Urothelium cell line (cell line): ENCODE measurements at places on chromosomes 7 and 10.

DNA sequence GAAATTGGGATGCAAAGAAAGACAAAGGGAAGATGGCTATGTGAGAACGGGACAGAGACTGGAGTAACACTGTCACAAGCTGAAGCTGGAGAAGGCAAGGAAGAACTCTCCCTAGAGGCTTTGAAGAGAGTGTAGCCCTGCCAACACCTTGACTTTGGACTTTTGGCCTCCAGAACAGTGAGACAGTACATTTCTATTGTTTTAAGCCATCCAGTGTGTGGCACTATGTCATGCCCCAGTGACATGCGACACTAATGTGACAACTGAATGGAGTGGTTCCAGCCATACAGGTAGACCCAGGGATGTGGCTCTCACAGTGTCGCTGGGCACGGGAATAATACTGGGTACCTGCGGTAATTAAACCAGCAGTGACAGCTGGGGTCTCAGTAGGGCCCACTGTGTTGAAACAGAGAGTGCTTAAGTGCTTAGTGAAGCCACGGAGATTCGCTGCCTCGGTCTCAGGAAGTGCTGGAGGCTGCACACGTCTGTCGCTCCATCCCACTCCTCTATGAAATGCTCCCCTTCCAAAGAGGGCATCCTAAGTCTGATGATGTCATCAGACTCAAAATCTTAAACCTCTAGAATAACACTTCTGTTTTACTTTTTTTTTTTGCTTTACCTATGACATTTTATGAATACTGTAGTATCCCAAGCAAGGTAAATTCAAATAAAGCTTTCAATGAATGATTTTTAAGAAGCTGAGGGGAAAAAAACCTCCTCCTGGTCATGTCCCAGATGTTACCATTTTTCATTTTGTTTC lies 154.6 kb upstream of the RHEB start:
- DNase-seq, result no peak

GRCh38 chr10:46229144-46229563 lies 57.6 kb upstream of the ANTXRL start:
- DNase-seq, result peak; percentile 46

GRCh38 chr10:103712898-103713498 lies 142.4 kb downstream of the SH3PXD2A start:
- peak; percentile 77 for DNase-seq

DNA sequence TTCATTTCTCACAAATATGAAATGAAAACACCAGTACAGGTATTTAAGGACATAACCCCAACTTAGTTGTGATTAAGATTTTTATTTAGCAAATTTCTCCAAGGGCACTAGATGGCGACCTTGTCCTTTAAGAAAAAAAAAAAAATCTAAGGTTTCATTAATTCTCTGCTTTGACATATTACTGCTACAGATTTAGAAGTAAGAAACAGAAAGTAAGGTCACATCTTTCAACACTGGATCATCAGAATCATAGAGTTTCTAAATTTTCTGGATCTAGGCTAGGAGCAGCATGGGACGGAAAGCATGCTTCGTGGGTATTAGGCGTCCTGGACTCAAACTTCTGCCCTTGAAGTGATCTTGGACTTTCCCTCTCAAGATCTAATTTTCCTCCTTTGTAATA lies 85.5 kb upstream of the PRKG1 start:
- peak; percentile 16 for DNase-seq

- no peak for DNase-seq
These were observed 229.5 kb downstream of the PTEN start for GRCh38 chr10:88092973-88093372.

GRCh38 chr10:92697663-92698511 lies 8.1 kb downstream of the HHEX start:
- DNase-seq, result no peak

DNA sequence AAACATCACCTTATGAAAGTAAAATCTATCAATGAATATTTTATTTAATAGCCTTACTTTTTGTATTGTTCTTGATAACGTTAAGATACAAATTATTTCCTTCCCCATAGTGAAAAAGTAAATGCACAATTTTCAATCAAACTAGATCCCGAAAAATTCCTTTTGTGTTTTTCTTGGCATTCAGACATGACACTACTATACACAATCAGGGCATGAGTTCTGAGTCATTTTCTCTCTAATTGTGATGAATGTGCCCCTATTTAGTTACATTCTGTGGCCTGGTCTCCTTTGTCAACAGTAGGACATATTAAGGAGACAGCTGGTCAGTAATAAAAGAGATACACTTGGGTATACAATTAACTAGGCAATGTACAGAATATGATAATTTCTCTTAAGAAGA lies 19.8 kb downstream of the COL1A2 start:
- DNase-seq, result no peak

DNA sequence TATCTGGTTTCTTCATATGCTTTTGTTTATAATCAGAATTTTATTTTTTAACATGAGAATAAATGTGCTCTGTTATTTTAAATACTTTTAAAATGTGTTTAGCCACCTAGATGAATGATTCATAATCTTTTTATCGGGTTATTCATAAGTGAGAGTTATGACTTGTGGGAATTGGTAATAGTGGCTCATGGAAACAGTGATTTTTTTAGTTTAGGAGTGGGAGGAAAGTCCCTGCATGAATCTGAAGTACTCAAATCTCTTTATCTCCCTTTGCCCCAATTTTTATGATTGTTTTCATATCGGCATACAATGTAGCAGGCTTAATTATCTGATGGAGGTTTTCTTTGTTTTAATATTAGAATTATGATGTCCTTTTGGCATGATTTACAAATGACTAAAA lies 42.9 kb downstream of the TAX1BP1 start:
- no peak for DNase-seq

DNA sequence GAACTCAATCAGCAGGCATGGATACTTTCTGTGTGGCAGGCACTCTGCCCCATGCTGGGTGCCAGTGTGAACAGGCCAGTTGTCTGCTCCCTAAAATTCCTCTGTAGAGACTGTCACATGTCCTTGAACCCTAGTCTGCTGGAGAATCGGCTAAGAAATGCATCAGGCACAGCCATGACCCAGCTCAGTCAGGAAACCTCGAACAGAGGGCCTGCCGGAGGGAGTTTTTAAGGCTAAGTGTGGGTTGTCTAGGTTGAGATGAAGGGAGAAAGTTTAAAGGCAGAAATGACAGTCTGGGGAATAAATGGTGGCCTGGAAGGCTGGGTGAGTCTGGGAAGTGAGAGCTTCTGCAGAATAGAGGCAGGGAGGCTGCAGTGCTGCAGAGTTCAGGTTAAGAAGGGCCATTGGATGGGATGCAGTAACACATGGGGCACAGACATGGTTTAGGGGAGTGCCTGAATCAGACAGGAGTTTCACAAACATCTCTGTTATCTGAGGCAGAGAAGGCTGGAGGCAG lies 45.3 kb downstream of the WDFY4 start:
- no peak for DNase-seq

GRCh38 chr10:103812432-103812831 lies 42.9 kb downstream of the SH3PXD2A start:
- DNase-seq, result no peak

- no peak for DNase-seq
These were observed 96.6 kb upstream of the KDM7A start for GRCh38 chr7:140273417-140273816.

- no peak for DNase-seq
These were observed 39.7 kb upstream of the UCN3 start for GRCh38 chr10:5325076-5325475.

GRCh38 chr7:50594136-50594535 lies 28.9 kb upstream of the DDC start:
- no peak for DNase-seq

- no peak for DNase-seq
These were observed 100.6 kb downstream of the DLG5 start for GRCh38 chr10:77825965-77826364.

- DNase-seq, result no peak
These were observed 230.4 kb downstream of the TMEM178B start for GRCh38 chr7:141304291-141304690.

DNA sequence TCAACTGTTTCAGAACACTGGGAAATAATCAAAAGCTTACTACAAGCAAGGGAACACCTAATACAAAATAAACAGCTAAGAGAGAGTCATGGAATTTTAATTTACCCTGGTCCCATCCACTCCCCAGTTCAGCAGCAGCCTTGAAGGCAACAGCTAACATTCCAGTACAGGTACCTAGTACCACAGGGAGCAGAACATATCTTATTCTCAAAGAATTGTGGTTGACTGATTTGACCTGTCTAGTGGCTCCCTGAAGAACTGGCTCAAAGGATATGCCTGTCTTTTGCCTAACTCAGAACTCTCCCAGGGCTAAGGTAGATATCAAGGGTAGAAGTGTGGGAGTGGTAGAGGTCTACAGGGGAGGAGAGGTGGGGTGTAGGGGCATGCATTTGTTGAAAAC lies 32.3 kb downstream of the SMURF1 start:
- no peak for DNase-seq

- DNase-seq, result no peak
These were observed 83.4 kb downstream of the PON1 start for GRCh38 chr7:95240921-95241320.

DNA sequence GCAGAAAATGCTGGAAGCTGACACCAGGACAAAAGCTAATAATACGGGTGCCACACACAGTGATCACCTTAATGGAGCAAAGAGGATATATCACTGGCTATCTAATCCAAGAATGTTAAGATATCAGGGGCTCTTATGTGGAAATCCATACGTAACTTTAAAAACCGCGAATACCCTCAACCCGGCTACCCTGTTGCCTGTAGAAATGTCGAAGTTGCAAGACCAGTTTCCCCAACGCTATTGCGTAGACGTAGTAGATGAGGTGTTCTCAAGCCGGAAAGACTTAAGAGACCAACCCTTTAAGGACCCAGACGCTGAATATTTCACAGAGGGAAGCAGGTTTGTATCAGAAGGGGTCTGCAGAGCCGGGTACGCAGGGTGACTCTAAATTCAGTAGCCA lies 7.9 kb upstream of the CYREN start:
- no peak for DNase-seq

- no peak for DNase-seq
These were observed 260.7 kb downstream of the BICC1 start for GRCh38 chr10:58773341-58773740.

GRCh38 chr7:127891144-127891543 lies 140.1 kb downstream of the LRRC4 start:
- no peak for DNase-seq

GRCh38 chr7:95684037-95684436 lies 87.7 kb upstream of the PDK4 start:
- DNase-seq, result peak; percentile 41

DNA sequence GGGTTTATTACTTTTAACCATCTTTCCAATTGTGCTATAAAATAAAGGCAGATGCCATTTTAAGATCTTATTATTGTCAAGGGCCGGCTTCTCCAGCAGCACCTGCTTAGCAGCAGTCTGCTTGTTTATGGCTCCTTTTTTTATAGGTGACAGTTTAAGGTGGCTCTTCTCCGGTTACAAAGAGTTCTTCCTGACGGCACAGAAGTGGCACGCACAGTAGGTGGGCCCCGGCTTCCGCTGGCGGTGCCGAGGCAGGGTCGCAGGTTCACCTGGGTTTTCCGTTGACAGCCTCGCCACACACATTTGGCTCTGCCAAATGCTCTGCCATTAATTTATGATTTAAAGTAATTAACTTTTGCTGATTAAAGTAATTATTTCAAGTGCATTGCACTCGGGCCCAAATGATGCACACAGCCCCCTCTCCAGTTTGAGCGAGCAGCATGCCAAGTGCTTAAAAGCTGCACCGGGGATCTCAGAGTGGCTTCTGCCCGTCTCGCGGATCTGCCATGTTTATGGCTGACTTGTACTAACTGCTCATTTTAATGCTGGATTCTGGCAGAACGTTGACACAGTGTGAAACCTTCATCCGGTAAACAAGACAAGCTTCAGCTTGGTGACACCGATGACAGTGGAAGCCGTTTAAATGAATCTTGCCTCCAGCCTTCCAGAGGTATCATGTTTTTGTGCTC lies 355.1 kb upstream of the MKI67 start:
- DNase-seq, result no peak

DNA sequence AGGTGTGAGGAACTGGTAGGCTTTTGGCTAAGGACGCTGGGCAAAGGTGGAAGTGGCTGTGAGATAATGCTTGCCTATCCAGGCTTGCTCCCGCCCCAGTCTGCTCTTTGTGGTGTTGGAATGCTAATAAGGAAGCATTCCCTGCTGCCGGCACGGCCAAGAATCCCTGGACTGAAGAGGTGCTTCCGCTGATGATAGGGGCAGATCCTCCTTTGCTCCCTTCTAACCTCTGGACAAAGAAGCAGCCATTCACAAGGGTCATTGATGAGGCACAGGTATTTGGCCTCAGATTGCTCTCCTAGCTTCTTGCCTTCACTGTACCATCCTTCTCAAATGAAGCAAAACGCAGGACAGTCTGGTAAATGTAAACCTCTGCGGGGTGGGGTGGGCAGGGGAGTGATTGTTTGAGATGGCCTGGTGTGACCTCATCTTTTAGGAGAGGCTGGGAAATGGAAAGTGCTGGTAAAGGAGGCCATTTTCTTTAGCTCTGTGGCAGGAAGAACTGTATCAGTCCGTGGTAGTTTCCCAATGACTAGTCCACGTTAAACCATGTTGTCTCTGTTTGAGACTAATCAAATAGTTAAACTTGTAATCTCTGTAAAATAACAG lies 1.7 kb downstream of the PGAM1 start:
- no peak for DNase-seq

GRCh38 chr7:77667459-77668086 lies 28.7 kb upstream of the RSBN1L start:
- no peak for DNase-seq

GRCh38 chr10:88986549-88987242 lies 3.9 kb upstream of the FAS start:
- DNase-seq, result peak; percentile 26

DNA sequence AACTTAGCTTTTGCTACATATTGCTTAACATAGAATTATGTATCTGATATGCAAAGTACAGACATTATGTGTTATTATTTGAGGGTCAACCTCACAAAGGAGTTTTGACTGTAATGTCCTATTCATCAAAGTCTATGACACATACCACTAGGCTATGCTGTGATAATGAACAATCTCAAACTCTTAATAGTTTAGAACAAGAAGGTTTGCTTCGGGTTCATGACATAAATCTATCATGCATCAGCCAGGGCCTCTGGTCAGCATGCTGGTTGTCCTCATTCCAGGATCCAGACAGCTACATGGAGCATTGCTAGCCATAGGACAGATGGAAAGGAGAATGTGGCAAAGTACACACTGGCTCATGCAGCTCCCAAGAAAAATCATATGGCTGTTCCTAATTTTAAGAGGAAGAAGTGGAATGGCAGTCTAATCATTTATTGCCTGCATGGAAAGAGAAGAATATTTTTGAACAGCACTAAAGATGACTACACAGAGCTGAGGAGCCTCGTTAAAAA lies 332.1 kb downstream of the GPR158 start:
- no peak for DNase-seq

- no peak for DNase-seq
These were observed 26.9 kb downstream of the CCDC3 start for GRCh38 chr10:12974491-12975199.

- no peak for DNase-seq
These were observed 185.7 kb upstream of the ADO start for GRCh38 chr10:62618576-62619412.

DNA sequence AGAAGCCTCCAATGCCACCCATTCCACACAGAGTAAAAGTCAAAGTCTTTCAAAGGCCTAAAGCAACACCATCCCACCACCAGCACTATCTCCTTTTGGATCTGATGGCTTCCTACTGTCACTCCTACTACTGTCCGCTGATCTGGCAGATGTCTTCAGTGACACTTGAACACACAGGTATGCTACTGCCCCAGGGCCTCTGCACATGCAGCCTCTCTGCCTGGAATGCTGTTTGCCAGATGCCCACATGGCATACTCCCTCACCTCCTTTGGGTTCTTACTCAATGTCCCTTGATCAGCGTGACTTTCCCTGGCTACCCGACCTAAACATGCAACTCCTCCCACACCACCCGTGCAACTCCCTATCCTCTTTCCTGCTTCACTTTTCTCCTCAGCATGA lies 512.4 kb downstream of the KCNMA1 start:
- DNase-seq, result no peak
